ENCODE measurements at places on chromosomes 4 and X. TPM values are rescaled to one million over a fixed set of nuclear protein-coding genes. Genes with fewer than 3 reads are reported as not detected.

GRCh38 chr4:84394386-84394785 lies 104.7 kb downstream of the NKX6-1 start:
- no peaks in the 10 kb centered on the region for H3K36me3 ChIP-seq
- H3K4me1 ChIP-seq: no peaks in the 10 kb centered on the region
- no peak overlapping the region for H3K27ac ChIP-seq
- DNase-seq: no peak
- H3K4me3 ChIP-seq: no peak overlapping the region

DNA sequence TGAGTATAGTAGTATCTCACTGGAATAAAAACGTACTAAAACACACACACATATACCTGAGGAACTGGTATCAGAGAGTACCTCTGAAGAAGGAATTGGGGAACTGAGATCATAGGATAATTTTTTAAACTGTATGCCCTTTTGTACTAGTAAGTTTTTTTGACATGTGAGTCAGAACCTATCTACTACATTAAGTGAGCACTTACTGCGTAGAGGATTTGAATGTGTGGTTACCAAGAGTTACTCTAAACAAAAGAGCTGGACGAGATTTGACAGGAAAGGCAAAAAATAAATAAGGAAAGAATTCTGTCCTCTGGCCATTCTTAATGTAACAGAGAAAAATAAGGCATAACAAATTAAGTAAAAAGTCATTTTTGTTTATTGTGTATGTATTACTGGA lies 546.5 kb upstream of the FAT1 start:
- no peak overlapping the region for H3K4me3 ChIP-seq
- H3K36me3 ChIP-seq: no peaks in the 10 kb centered on the region
- no peak for DNase-seq

DNA sequence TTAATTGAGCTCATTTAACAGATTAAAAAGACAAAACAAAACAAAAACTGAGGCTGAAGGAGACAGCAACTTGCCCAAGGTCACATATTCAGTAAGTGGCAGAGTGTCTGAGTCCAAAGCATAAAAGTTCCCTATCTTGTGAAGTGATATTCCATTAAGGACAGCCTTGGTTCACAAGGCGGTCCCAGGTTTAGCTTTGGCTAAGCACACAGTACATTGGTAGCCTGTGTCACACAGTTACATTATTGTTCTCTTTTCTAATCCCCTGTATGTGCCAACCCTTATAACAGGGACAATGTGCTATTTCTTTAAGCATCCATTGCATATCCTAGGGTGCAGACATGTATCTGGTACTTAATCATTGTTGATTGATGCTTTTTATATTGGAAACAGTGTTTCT lies 139.9 kb downstream of the NPNT start:
- no peaks in the 10 kb centered on the region for H3K27me3 ChIP-seq
- H3K27ac ChIP-seq: no peak overlapping the region
- H3K4me3 ChIP-seq: no peak overlapping the region
- H3K4me1 ChIP-seq: peaks cover 6% of the 10 kb centered on the region
- no peak for DNase-seq

DNA sequence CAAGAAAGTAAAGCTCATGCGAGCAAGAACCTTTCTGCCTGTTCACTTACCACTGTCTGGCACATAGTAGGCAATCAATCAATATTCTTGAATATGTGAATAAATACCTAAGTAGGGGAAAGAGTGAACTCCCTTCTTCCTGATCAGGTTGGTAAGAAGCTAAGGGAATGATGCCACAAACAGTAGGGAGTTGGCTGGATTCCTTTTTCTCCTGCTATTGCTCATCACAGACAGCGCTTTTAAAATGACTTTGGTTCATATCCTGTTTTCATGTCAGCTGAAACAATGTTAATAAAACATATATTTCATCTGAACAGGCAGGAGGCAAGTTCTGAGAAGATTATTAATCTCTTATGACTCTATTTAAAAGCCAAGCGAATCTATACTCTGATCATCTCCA lies 99.2 kb downstream of the NSUN7 start:
- H3K4me1 ChIP-seq: no peaks in the 10 kb centered on the region
- peaks cover 22% of the 10 kb centered on the region for H3K27me3 ChIP-seq
- H3K36me3 ChIP-seq: no peaks in the 10 kb centered on the region
- H3K4me3 ChIP-seq: no peak overlapping the region

DNA sequence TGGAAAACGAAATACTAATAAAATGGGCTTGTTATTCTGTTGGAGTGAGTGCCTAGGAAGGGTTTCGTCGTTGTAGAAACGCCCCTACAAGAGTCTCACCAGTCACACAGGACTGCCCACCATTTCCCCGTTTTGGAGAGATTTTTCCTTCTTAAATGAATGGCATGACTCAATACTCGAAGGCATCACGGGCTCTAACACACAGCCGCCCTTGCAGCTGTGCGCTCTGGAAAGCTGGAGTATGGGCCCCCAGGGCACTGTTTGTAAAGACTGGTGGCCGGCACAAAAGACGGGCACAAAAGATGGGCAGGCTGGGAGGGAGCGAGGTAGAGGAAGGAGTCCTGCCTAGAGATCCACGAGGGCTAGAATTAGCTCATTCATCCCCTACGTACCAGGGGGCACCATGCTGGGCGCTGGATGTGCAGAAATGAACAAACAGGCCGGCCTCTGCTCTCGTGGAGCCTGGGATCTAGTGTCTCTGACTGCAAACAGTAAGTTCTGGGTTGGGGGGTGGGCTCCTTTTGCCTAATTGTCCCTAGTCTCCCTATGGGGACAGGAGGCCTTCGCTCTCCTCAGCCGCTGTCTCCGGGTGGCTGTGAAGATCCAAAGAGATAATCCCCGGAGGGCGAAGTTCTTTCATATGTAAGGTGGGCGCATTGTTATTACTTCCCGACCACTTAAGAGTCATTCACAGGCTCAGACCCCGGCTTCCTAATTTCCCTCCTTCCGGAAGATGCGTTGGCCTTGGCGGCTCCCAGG lies 1.0 kb upstream of the SFRP2 start:
- peaks cover 2% of the 10 kb centered on the region for H3K36me3 ChIP-seq
- H3K27ac ChIP-seq: no peak overlapping the region

Gene CENPVL1
- not detected for total RNA-seq
